ENCODE measurements at places on chromosomes 1 and 21.

DNA sequence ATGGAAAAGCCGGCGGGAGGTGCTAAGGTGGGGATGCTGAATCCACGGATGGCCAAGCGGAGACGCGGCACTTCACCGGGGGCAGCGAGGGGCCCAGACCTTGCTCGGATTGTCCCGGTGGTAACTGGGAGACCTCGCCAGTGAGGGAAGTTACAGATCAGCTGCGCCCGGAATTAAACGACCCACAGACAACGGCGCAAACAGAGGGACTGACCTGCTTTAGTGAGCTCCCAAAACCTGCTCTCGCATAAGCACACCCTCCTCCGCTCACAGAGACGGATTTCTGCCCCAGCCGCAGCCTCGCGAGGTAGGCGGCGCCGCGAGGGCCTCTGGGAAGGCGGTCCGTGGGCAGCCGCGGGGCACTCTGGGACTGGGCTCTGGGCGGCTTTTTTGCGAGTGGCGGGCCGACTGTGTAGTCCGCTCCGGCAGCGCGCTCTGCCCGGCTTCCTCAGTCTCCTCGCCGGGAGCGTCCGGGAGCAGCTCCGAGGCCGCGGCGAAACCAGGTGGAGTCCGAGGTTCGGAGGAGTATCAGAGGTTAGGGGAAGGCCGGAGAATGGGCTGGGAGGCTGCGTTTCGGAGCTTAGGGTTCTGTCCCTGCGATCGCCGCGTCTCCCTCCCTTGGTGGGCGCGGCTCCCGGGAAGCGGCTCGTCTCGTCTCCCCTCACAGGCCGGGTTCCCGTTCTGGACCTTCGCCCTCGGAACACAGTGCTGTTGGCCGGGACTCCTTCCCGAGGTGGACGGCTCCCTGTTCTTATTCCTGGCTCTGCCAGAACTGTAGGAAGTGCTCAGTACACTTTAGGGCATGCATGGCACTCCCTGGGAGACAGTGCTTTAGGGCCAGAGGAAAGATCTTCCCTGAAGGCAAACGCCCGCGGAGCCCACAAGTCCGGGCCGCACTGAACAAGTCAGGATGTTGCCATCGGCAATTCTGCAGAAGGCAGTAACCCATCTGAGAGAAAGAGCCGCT is at the start of gene EXO5:
TSS of gene EXO5 (plus strand) at position 393 of the 967 bp plus-strand sequence. CDS start 5,778 bp downstream, outside the sequence.
- peak; percentile 38 for DNase-seq

- no peak for DNase-seq
Observed at GRCh38 chr1:226688808-226689207, 50.3 kb downstream of the ITPKB start.

GRCh38 chr1:4172644-4173599 is 272.9 kb upstream of the C1orf174 start:
- peak; percentile 76 for DNase-seq

GRCh38 chr1:60436186-60436585 is 362.6 kb upstream of the C1orf87 start:
- DNase-seq = no peak

DNA sequence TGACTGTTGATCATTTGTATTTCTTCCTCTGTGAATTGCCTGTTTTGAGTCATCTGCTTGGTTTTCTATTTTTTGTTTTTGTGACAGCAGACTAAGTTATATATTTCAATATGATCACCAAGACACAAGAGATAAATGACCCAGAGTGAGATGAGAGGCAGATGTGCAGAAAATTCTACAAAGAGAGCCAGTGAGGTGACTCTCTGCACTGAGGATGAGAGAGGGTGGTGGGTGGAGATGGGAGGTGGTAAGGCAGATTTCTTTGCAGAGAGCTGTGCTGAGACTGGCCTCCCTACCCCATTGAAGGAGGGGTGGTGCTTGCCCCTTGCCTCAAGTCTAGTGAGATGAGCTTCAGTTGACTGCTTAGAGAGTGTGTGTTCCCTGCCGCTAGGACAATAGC is 17.6 kb upstream of the FCAMR start:
- no peak for DNase-seq

- DNase-seq = peak; percentile 36
Observed at GRCh38 chr1:65174585-65174984, 26.6 kb downstream of the AK4 start.

GRCh38 chr1:156692441-156692924 is 12.9 kb downstream of the CRABP2 start:
- DNase-seq = no peak

DNA sequence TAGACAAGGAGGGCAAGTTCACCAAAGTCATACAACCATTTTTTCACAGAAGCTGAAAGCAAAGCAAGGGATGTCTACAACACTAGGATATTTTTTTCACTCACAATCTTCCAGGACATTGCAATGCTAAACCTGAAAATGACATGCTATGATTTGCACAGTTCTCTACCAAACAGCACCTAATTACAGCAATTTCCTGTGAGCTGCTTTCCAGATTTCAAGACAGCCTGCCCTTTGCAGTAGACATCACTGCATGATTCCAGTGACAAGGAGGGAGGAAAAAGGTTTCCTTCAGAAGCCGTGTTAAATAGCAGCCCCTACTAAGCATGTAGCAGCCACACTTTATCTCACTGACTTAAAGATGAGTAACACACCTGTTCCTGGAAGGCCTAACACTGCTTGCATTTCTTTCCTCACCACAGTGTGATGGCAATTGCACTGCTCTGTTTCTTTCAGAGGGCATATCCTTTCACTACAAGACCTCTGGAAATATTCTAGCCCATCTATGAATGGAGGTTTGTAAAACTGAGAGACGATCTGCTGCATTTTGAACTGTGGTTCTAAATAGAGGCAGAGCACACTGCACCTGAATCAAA is 97.1 kb downstream of the DUSP10 start:
- DNase-seq = no peak

- DNase-seq = no peak
Observed at GRCh38 chr1:36217670-36218069, 6.6 kb upstream of the THRAP3 start.

- no peak for DNase-seq
Observed at GRCh38 chr1:58543260-58543659, 3.3 kb downstream of the OMA1 start.

All from NCI-H1694 treated with DMSO at 0.1 percent for 48 hours (cell line).